ENCODE measurements at places on chromosomes 13 and 19.

DNA sequence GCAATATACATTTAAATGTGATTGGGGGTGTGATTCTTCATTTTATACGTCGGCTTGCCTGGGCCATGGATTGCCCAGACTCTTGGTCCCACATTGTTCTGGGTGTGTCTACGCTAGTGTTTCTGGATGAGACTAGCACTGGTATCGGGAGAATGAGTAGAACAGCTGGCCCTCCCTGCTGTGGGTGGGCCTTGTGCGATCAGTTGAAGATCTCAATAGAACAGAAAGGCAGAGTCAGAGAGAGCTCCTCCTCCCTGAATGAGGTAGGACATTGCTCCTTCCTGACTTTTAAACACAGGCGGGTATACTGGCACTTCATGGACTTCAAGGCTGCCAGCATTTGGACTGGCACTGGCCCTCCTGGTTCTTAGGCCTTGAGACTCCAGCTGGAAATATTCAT, 603.0 kb downstream of the LIG4 start:
- no peak for DNase-seq

DNA sequence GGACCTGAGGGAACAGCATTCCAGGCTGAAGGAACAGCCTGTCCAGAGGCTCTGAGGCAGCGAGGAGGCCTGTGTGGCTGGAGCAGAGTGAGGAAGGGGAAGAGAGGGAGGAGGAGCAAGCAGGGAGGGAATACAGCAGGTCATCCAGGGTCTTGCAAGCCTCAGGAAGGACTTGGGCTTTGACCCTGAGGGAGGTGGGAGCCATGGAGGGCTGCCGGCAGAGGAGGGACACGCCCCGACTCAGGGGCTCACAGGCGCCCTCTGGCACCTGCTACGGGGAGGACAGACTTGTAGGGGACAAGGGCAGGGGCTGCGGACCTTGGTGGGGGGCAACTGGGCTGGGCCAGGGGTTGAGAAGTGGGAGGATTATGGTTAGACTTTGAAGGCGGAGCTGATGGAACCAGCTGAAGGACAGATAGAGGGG, 4.7 kb downstream of the TINCR start:
- no peak for DNase-seq

- DNase-seq, result no peak
These were observed 13.1 kb upstream of the ZNF888 start for GRCh38 chr19:52936151-52936953.

GRCh38 chr13:105928048-105928447, 607.4 kb downstream of the EFNB2 start:
- DNase-seq, result no peak

DNA sequence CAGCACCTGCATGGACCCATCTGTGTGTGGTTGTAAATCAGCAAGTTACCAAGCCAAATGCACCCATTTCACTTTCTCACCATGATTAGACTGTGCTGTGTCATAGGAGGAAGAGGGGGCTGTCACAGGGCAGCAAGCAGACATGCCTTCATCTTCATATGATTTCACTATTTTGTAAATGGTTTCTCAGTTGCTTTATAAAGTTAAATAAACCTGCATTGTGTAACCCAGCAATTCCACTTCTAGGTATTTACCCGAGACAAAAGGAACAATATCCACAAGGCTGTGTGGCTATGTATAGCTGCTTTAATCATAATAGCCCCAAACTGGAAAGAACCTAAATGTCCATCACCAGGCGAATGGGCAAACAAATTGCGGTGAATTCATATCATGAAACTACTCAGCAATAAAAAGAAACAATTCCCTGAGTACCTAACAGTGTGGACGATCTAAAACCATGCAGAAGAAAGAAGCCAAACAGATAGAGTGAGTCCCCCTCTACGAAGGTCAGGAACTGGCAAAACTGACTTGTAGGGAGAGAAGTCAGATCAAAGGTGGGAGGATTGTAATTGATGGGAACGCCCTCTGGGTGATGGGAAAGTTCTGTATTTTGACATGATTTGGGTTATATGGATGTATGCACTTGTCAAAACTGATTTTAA, 185.4 kb downstream of the COL4A1 start:
- DNase-seq, result no peak

DNA sequence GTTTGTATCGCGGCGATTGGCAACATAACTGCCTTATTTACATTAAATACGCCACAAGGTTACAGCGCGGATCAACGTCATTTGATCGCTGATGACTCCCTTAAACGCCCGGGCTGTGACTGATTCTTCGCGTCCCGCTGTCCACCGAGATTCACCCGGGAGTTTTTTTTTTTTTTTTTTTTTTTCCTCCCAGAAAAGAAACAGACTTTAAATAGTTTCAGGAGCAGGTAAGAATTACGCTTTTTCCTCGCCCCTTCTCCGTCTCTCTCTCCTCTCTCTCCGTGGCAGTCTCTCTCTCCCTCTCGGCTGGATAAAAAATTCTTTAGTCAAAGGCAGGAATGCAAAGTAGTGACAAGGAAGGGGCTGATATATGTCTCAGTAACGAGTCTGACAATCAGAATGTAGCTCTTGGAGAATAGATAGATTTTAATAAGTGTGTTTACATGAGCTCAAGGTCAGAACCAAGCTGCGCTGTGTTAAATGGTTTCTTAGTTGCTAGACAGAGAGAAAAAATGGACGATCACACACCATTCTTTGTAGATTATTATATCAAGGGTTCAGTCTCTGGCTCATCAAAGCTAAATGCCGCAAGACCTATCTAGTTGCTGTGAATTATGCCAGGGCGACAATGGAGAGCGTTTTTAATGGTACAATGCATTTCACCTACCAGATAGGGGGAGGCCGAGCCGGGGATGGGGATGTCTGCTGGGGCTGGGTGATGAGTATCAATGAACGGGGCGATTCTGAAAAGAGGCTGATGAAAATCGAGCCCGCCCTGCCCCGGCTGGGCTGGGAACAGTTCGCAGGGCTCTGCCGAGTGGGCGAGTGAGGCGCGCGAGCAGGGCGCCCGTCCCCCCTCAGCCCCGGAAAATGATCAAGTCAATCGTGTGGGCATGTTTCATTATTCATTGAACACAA, 147.2 kb upstream of the ZNF536 start:
- no peak for DNase-seq
